ENCODE measurements at places on chromosomes 5 and 9.
A peak's percentile ranks its signal among the peaks of the same experiment; 100 is the strongest.

DNA sequence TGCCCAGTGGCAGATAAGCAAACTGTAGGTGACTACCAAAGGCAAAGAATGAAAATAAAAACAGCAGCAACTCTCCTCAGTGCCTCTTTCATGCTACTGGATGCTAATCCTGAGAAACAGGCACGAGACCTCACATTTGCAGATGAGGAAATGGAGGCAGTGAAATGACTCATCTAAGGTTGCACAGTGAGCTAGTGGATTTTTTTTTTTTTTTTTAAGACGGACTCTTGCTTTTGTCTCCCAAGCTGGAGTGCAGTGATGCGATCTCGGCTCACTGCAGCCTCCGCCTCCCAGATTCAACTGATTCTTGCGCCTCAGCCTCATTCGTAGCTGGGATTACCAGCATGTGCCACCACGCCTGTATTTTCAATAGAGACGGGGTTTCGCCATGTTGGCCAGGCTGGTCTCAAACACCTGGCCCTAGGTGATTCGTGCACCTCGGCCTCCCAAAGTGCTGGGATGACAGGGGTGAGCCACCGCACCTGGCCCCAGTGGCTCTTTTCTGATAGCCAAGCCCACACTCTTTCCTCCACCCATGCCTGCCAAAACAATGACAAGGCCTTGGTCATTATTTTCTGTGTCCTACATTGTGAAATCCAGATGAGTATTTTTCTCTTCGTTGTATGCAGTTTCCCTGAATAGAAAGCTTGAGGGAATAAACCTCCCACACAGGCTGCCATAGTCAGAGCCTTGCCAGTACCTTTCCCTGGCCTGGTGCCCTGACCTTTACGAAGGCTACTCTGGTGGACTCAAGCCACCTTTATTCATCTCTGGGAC, 19.2 kb downstream of the DOCK2 start:
- no peak for DNase-seq

- DNase-seq, result no peak
Measured at GRCh38 chr5:15421921-15422412, 78.0 kb upstream of the FBXL7 start.

GRCh38 chr9:114805670-114806525, at the start of gene TNFSF15:
TSS of gene TNFSF15 (minus strand) at chr9:114806039. CDS start at chr9:114806012, 27 bp downstream.
- DNase-seq, result no peak

GRCh38 chr5:16539169-16539666, 73.6 kb upstream of the ZNF622 start:
- DNase-seq, result peak; percentile 13

DNA sequence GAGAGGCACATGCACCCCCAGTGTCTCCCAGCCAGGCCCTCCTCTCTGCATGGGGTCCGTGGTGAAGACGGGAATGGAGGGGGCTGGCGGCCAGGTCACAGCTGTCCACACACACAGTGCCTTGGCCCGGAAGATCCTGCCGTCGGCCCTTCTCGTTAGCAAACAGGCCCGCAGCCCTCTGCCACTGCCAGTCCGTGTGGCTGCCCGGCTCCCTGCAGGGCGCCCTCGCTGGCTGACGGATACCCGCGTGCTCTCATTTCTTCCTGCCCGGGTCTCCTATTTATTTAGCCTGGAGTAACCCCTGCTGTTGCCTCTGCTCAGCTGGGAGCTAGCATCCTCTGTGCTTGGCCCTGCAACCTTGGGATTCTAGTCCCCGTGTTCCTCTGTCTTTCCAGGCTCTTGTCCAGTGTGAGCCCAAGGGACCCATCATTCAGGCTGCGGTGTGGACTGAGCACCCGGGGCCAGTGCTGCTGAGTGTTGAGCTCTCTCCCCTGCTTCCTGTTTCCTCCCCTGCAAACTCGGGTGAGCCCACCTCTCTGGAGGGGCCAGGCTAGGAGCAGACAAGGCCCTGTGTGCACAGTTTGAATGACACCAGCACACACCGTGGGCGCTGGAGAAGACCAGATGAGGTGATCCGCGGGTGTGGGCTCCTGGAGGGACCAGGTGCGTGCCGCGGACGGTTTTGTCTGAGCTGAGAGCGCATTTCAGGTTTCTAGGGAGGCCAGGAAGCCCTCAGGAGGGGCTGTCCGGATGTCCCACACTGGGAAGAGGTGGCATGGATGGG, 14.6 kb upstream of the RNU6ATAC start:
- DNase-seq, result peak; percentile 65

DNA sequence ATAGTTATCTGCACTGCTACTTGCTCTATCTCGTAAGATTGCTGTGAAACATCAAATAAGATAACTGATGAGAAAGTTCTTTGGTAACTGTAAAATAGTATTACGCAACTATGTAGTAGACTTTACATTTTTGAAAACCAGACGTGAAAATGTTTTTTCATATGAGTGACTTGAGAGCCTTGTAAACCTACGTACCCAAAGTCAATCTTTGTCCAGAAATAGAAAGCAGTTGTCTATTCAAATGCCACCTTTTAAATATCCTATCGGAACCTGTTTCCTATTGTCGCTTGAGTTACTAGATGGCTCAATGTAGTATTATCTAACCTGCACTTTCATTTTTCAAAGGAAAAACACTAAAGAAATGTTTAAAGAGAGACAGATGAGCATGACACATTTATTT, 1.6 kb downstream of the FNIP1 start:
- no peak for DNase-seq

- DNase-seq, result peak; percentile 63
Measured at GRCh38 chr9:98707166-98708102, 1.3 kb downstream of the GABBR2 start.

- no peak for DNase-seq
Measured at GRCh38 chr9:113548221-113549041, 84.9 kb downstream of the RGS3 start.

- no peak for DNase-seq
Measured at GRCh38 chr5:92644266-92644886, 936.6 kb downstream of the NR2F1-AS1 start.

- no peak for DNase-seq
Measured at GRCh38 chr9:17081814-17082213, 53.0 kb upstream of the CNTLN start.

- DNase-seq, result no peak
Measured at GRCh38 chr9:27599102-27599869, 26.0 kb upstream of the C9orf72 start.

DNA sequence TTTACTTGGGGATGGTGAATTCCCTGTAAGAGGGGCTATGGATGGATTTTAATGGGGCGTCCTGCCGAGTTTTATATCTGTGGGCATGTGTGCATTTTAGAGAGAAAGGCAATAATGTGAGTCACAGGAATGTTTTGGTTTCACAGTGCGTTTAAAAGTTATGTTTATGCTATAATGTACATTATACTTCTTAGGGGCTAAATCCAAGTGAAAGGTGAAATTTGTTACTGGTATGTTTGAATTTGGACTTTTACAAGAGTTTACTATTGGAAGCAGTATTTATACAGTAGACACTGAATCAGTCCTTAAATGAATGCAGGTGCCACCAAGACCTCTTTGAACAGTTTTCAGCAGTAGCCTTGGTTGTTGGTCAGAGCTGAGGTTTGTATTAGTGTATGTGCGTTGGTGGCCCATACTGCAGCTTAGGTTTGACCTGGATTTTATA, 5.6 kb downstream of the JMY start:
- no peak for DNase-seq

GRCh38 chr5:92378966-92379611, 996.0 kb upstream of the ARRDC3 start:
- no peak for DNase-seq

DNA sequence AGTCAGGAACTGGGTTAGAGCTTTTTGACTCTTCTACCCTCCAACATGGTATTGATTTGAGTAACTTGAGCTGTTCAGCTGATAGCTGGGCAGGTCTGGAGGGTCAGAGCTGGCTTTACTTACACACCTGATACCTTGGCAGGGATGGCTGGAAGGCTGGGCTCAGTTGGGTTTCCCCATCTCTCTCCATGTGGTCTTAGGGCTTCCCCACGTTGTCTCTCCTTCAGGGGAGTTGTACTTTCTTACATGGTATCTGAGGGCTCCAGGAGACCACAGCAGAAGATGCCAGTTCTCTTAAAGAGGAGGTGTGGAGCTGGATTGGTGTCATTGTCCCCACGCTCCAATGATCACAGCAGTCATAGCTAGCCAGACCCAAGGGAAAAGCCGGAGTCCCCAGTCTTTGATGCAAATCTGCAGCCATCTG, 25.6 kb downstream of the ISOC1 start:
- DNase-seq, result no peak

GRCh38 chr9:134247918-134248631, 78.2 kb upstream of the RXRA start:
- DNase-seq, result no peak

- DNase-seq, result no peak
Measured at GRCh38 chr5:54186912-54187445, 123.4 kb downstream of the ARL15 start.

DNA sequence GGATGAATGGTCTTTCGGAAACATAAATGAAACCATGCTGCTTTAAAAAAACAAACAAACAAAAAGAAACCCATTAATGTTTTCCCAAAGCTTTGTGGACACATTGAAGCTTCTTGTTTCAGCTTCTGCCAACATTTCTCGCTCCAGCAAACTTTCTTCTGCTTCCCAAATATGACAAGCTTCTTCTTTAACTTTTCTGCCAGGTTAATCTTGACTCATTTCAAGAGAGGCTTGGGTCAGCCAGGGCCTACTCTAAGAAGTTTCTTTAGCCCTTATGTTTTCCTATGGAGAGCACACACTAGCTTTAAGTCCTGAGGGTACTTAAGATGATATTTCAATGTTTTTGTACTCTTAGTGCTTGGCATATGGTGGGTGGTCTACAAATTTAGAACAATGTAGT, 6.1 kb downstream of the ANXA1 start:
- no peak for DNase-seq

DNA sequence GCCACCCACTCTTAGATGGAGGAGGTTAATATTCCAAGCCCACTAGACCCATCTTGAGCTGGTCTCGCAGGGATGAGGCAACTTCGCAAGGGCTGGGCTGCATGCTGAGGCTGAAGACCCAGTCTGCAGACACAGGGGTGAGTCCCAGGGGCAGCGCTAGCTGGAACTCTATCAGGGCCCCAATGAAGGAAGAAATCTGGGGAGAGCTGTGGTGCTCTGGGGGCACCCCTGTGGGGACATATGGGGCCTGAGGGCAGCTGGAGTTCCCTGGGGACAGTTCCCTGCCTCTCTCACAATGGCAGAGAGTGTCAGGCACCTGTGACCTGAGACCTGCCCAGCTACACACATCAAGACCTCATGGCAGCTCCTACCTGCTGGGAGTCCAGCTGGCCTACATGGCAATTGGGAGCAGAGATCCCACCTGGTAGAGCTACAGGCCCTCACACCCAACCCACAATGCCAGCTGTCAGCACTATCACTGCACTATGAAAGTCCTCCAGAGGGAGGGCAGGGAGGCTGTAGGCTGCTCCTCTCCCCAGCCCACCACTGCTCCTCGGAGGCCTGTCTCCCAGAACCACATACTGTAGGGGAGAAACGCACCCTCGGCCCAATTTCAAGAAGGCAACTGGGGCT, 202.2 kb downstream of the GABBR2 start:
- no peak for DNase-seq

GRCh38 chr5:179401-179800, 11.9 kb upstream of the LRRC14B start:
- DNase-seq, result no peak

GRCh38 chr9:22204240-22204639, 195.1 kb upstream of the CDKN2B start:
- no peak for DNase-seq

DNA sequence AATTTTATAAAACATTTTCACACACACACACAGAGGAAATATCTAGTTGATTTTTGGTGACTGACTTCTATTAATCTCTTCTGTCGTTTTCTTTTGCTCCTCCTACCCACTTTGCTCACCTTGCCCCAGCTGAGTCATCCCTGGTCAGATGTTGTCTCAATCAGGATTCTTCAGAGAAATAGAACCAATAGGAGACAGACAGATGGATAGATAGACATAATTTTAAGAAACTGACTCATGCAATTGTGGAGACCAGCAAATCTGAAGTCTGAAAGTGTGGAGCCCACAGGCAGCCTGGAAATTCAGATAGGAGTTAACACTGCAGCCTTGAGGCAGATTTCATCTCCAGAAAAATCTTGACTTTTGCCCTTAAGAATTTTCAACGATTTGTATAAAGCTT, 37.0 kb upstream of the PIK3R1 start:
- no peak for DNase-seq

DNA sequence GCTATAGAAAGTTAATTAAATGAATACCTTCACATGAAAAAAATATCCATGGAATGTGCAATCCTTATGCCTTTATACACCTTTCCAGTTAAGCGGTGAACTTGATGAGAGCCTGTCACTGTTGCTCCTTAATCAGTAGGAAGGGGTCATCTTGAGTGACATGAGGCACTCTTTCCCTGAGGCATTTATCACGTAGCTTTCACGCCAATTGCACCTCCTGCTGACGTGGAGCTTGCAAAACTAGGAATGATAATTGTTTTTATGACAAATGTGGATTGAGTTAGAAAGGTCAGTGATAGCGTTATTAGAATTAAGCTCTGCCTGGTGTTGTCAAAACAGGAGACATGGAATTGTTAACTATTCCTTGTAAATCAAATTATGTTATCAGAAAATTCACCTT, 79.7 kb downstream of the SLF1 start:
- no peak for DNase-seq

DNA sequence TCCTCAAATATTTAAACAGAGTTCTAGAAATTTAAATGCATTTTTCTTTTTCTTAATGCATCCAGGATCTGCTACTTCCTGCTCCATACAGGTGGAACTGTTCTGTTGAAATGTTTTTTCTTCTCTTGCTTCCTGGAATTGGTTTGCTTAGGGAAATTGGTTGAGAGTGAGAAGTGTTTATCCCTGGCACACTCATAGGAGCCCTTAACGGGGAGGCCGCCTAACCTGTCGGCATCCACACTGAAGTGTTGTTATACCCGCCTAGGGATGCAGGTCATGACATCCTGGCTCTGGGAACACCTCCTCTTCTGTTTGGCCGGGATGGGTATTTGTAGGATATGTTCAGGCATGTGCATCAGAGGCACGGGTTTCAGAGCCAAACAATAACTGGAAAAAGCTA, 239.7 kb downstream of the GADD45G start:
- no peak for DNase-seq

DNA sequence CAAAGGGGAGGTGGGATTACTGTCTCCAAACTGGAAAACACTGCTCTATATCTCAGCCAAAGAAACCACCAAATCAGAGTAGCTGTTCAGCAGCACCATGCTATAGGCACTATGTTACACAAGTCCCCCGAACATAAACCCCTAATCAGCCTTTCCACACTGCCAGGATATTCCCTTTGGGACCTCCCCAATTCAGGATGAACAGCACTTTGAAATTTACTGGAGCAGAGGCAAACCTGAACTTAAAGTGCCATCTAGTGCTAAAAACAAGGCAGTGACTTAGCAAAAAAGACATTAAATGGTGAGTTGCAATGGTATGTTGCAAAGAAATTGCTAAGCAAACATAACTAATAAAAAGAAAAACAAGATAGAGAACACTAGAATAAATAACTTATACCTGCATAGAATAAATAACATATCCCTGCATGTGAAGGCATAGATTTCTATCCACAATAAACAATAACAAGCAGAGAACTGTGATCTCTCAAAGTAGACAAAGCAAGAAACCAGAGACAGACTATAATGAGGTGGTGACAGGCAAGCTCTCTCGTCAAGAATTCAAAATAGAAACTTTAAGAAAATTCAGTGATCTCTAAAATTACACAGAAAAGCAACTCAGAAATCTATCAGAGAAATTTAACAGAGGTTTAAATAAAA, 584.4 kb upstream of the ACO1 start:
- no peak for DNase-seq

GRCh38 chr9:28758341-28758740, 1185.1 kb upstream of the C9orf72 start:
- no peak for DNase-seq

GRCh38 chr9:100425758-100426157, 1.2 kb upstream of the MSANTD3 start:
- DNase-seq, result no peak

All from left renal cortex interstitium (tissue), 4 donors.